ENCODE measurements at places on chromosomes 5 and 9.

- no peak for DNase-seq
Measured at GRCh38 chr5:89105836-89106235, 222.9 kb upstream of the MEF2C start.

- DNase-seq: no peak
Measured at GRCh38 chr5:108386345-108387061, 4.6 kb upstream of the FBXL17 start.

GRCh38 chr9:127419348-127419747 is 4.8 kb upstream of the ZNF79 start:
- no peak for DNase-seq

- no peak for DNase-seq
Measured at GRCh38 chr5:14250084-14250695, 107.0 kb downstream of the TRIO start.

DNA sequence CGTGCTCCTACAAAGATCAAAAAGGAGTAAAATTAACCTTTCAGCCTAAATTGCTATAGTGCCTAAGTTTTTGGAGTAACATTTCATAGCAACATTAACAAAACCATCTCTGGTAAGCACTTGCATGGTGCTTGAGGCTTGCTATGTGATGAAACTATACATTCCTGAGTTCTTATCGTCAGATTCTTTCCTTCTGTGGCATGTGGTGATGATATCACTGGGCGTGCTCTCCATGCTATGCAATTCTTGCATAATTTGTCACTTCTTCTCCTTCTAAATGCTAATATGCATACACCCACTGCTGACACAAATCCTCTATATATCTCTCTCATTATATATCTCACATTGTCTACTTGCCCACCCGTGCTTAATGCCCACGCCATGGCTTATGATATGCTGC is 2019.9 kb downstream of the MAT2B start:
- peak; percentile 30 for DNase-seq

DNA sequence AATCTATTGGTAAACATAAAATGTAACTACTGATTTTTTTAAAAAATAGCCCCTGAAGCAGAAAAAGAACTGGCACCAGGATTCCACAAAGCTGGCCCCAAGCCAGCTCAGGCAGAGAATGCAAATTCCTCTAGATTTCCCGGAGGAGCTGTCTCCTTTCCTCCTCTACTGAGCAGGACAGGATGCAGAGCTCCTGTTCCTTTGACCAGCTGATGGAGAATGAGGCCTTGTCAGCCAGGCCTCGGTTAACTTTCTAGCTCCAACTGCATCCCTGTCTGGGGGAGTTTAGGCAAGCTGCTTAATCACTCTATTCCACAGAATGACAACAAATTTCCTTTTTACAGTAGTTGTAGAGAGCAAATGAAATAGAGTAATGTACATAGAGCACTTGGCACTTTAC is 155.5 kb downstream of the GNAQ start:
- DNase-seq: no peak

- DNase-seq: no peak
Measured at GRCh38 chr5:38651806-38652205, 95.4 kb upstream of the LIFR start.

DNA sequence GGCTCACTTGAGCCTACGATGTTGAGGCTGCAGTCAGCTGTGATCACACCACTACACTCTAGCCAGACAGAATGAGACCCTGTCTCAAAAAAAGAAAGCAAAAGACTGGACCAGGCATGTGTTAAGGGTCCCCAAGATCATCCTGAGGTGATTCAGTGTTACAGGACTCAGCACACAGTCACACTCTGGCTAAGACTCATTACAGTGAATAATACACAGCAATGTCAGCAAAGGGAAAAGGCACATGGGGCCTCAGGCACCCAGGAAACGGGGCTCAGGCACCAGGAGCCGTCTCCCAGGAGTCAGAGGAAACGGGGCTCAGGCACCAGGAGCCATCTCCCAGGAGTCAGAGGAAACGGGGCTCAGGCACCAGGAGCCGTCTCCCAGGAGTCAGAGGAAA is 39.2 kb upstream of the NRARP start:
- DNase-seq: no peak

DNA sequence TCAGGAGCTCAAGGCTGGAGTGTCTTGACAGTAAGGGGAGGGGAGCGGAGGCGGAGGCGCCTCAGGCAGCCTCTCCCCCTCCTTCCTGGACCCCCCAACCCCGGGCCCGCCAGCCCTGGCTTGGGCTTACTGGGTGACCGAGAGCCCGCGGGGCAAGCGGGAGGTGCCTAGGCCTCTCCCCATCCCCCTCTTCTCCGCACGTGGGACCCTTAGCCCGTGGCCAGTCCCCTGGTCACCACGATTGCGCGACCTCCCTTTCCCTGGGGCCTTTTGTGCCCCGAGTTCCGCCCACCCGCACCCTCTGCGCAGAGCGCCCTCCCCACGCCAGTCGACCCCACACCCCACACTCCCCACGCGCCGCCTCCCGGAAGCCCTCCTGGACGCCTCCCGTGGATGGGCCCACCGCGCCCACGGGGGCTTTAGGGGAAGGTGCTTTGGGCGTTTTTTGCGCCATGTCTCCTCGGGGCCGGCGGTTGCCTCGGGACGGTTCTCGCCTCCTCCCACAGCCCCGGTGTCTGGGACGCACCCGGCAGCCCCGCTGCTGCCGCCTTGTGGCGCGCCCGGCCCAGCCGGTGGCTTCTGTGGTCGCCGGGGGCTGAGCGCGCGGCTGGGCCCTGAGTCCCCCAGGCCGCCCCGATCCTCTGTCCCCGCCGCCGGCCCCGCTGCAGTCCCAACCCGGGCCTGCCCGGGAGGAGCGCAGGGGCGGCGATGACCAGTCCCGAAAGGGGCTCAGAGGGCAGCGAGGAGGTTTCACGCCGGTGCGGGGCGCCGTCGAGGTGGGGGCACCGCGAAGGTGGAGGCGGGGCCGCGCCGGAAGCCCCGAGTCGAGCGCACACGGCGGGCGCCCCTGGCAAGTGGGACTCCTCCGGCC is 3.2 kb downstream of the TOR4A start:
- DNase-seq: no peak

DNA sequence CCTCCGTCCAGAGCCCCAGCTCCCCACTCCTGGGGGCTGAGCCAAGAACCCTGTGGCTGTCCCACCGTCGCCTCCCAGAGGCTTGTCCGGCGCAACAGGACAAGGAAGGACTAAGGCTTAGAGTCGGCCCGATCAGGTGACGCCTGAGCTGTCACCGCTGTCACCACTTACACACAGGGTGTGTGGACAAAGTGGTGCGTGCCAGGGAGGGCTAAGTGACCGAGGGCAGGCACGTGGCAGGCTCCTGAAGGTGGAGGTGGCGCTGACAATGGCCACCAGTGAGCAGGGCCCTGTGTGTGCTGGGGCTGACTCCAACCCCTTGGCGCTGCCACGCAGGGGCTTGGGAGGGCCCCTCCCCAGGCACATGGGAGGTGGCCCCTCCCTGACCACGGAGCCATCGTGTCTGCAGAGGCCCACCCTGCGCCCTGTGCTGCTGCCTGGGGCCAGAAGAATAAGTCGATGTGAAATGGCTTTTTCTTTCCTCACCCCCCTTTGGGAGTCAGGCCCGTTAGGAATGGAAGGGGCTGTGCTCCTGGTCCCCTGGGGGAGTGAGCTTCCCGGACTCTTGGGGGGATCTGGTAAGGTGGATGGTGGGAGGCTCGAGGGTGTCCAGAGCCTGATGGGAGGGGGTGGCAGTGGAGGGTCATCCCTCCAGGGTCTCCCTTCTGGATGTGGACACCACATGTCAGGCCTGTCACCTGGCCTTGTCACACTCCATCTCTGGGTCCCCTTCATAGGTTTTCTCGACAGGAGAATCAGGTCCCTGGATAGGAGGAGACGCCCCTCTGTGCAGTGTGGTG is 2.6 kb upstream of the GPSM1 start:
- DNase-seq: no peak

DNA sequence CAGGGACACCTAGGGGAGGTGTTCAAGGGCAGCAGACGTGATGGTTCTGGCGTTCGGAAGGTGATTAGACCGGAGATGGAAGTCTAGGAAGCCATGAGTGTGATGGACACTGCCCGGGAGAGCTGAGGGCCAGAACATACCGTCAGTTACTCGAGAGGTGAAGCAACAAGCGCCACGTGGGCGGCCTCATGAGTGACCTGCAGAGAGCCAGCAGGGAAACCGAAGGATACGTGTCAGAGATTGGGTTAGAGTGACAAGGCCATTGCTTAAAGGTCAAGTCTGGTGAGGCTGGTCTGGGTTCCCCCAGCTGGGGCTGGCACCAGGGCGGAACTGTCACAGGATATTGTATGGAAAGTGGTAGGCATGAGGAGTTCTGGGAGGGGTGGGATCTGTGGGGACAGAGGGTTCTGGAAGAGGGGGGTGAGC is 60.0 kb downstream of the C9orf50 start:
- no peak for DNase-seq

GRCh38 chr5:159345336-159345735 is 15.0 kb upstream of the IL12B start:
- DNase-seq: no peak

DNA sequence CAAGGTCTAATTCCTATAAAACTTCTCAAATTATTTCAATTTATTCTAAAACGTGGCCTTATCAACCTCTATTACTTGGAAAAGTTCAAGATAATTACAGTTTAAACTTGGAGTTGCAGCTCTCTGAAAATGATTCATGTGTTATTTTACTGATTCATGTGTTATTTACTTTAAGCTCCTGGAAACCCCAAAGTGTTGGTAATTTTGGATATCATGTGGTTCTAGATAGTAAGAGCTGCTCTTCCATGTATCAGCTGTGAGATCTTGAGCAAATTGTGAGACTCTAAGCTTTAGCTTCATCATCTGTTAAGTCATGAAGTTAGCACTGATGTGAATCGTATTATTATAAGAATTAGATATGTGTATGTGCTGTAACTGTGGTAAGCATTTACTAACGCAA is 749.2 kb downstream of the TLE4 start:
- no peak for DNase-seq

DNA sequence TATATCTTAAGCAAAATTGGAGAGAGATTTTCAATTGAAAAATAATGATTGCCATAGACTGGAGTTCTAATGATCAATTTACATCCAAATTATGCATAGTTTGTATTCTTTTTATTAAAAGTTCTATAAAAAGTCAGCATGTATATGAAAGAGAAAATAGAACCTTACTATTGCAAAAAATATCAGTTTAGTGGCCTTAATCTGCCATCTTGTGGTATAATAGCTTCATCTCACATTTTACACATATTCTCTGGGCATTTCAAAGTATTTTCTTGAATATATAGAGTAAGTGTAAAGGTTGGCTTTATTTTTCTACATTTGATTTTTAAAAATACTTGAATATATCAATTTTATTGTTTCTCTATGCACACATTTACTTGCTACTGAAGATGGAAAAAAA is 1858.6 kb upstream of the CDH9 start:
- DNase-seq: peak; percentile 38

DNA sequence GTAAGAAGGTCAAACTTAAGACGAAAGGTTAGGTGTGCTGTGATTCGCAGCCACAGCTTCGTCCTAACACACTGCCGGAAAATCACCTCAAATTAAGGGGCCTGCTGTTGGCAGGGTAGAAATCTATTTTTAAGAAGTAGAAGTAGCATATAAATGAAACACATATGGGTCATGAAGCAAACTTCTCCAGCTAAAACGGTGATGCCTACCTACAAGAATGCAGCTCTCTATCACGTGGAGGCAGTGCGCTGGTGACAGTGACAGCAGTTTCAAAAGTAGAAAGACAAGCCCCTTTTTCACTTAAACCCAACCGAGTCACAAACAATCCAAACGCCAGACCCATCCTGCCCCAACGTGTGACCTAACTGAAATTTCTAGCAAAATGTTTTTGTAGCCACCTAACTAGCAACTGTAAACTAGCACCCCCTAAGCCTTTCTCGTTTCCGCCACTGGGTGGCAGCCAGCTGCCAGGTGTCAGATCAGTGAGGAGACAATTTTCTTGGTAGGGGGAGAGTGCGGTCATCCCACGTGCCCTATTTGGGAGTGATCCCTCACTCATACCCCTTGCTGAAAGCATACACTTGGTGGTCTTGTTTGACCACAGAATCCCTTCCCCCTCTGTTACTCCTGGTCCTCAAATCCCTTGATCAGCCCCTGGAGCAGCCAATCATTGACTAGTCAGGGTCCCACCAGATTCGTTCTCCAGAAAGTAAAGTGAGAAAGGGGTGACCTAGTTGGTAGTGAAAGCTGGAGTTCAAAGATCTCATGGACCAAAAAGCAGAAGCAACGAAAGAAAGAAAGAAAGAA is 71.8 kb upstream of the MAMDC2 start:
- peak; percentile 66 for DNase-seq

GRCh38 chr9:17907779-17908508 is 329.1 kb downstream of the SH3GL2 start:
- DNase-seq: no peak

DNA sequence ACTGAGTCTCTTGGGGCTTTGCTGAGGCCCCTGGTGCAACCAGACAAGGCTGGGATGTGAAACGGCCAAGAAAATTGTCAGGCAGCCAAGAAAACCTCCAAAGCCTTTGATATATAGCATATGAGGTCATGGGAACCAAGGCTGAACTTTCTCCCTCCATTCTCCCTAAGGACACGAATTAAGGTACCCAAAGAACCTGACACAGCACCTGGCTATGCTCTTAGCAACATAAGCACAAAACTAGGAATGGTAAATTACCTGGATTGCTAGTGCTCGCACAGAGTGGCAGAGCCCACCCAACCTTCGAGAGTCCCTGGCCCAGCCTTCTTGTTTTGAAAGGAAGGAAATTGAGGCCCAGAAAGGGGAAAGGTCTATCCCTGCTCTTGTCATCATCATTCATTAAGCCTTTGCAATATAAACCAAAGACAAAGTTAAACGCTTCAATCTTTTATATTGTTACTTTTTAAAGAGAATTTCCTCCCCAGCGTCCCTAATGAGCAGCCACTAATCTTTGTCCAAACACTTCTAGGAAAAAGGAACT is 220.0 kb upstream of the NR4A3 start:
- no peak for DNase-seq

DNA sequence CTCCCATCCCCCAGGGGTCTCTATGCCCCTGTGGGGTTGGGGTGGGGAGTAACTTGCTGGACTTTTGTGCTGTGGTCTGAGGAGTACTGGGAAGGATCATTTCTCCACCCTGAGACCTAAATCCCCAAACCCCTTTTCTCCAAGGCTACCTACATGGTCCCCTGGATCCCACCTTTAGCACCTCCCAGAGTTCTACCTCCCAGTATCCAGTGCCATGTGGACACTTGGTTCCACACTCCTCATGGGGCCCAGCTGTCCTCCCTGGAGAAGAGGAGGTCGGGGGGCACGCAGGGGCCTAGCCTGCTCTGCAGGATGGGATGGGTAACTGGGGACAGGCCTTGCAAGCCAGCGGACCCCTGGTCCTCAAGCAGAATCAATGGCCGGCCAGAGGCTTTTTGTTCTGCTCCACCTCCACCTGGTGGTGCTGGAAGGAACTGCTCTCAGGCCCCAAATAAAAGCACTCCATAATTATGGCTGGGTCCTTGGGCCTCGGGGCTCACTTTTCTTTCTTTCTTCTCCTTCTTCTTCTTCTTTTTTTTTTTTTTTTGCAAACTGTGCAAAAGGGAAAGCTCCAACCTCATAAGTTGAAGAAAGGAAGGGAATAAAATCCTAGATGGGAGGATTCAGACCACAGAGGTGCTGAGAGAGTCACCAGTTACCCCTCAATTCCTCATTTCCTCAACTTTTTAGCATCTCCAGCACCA is 68.4 kb downstream of the PSD2 start:
- peak; percentile 44 for DNase-seq

GRCh38 chr9:132755096-132755495 is 84.8 kb downstream of the GTF3C4 start:
- no peak for DNase-seq

Measured in NCI-H460 (cell line).